NCI-H2081 treated with DMSO at 0.1 percent for 48 hours (cell line): ENCODE measurements at places on chromosomes 3 and 15.

DNA sequence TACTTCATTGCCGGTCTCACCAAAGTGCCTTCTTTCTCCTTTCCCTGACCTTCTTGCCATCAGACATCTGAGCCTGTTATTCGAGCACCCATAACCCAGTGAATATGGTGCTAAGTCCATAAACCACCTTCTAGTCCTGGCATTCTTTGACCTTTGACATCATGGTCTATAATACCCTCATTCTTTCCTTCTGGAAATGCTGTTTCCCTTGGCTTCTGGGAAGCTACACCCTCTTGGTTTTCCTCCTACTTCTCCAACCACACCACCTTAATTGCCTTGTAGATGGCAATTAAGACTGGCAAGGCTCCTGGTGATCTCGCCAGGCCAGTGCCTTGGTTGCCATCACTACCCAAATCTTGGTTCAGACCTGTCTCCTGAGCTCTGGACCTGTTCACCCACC lies 56.1 kb upstream of the TRAK1 start:
- no peak for DNase-seq

DNA sequence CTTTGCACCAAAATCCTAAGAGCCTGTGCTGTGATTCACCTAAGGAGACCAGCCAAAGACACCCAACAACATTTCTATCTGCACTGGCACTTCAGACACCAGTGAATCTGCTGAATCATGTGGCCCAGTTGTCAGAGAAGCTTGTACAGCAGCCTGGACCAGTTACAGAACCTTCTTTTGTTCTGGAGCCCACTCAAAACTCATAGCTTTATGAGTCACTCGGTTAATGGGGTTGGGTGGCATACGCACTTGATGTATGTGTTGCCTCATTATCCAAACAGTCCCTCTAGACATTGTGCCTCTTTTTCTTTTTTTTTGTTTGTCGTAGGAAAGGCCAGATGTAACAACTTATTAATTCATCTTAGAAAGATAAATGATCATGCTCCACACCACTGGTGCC lies 25.6 kb upstream of the GOLGA6L2 start:
- no peak for DNase-seq

DNA sequence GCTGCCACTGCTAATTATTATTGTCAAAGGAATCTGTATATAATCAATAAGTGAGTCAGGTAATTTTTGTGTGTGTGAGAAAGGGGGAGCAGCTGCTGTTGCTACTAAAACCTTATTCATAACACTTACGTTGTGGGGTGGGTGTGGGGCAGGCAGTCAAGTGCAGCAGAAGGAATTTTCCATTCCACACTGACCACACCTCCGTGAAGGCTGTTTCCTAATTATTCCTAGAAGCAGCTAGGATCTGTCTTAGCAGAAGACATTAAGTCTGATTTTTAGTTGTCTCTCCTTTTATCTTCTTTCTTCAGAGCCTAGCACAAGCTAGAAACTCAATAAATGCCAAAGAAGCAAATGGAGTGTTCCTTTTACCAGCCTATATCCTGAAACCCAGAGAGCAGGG lies 4.0 kb upstream of the U2SURP start:
- DNase-seq, result no peak

- no peak for DNase-seq
Measured at GRCh38 chr15:58016581-58017175, 48.8 kb downstream of the ALDH1A2 start.

DNA sequence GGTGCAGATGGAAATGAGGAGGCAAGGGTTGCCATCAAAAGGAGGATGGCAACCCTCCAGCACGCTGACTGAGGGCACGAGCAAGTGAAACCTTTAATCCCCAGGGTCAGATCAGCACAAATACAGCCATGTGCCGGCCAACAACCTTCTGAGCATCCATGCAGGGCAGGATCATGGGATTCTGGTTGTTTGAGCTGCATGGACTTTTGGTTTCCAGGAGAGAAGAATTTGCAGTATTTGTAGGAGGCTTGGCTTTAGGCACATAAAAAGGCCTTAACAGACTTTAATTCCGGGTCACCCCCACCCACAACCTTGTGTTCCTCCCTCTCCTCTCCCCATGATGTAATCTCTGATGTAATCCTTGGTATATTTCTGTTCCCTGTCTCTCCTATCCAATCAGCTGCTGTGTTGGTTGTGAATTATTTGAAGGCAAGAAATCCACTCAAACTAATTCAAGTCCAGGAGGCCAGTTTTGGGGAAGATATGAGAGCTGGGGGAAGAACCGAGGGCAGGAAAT lies 254.3 kb downstream of the SHQ1 start:
- DNase-seq, result no peak

DNA sequence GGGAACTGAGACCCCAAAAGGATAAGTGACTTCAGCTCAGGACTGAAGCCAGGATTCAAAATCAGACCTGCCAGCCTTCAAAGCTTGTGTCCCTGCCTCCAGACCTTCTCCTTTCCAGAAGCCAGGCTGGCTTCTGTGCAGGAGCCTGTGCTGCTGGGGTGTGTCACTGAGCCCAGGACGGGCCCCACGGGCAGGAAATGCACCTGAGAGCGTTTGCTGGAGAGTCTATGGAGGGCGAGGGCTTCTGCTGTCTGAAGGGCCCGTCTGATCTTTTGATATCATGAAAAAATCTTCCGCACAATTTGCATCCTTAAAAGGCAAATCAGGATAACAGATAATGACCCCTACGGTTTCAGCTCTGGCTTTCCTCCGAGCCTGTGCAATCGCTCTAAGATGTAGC lies 125.4 kb downstream of the FAM43A start:
- no peak for DNase-seq

- DNase-seq, result no peak
Measured at GRCh38 chr15:67405208-67406191, 115.4 kb upstream of the C15orf61 start.

- peak; percentile 48 for DNase-seq
Measured at GRCh38 chr15:96728591-96728990, 398.1 kb downstream of the NR2F2 start.

GRCh38 chr3:166554023-166554422 lies 716.8 kb upstream of the BCHE start:
- DNase-seq, result no peak

DNA sequence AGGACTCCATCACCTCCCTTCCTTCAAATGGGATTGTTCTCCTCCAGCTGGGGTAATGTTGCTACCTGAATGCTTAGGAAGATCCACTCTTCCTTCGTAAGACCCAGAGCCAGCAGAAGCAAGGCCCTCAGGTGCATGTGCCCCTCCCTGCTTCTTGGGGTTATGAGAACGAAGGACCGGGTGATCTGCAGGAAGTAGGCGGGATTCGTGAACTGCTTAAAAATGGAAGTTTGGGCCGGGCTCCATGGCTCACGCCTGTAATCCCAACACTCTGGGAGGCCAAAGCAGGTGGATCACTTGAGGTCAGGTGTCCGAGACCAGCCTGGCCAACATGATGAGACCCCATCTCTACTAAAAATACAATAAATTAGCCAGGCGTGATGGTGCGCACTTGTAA lies 8.0 kb downstream of the TLR9 start:
- DNase-seq, result no peak

- DNase-seq, result no peak
Measured at GRCh38 chr15:86001200-86001599, 78.5 kb upstream of the AGBL1 start.

DNA sequence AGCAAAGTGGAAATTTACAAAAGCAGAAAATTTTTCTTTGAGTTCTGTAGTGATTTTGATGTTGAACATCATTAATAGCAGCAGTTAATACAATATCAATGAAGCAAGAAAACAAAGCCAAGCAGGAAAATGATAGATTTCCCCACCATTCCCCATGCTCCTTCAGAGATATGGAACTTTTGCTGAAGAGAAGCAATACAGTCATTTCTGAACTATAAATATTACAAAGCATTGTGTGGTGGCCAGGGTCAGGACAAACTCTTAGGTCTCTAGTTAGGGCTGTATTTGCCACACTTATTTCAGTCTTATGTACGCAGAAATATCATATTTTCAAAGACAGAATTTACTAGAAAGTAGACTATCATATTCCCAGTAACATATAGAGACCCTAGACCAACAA lies 88.8 kb upstream of the P3H2 start:
- DNase-seq, result no peak

DNA sequence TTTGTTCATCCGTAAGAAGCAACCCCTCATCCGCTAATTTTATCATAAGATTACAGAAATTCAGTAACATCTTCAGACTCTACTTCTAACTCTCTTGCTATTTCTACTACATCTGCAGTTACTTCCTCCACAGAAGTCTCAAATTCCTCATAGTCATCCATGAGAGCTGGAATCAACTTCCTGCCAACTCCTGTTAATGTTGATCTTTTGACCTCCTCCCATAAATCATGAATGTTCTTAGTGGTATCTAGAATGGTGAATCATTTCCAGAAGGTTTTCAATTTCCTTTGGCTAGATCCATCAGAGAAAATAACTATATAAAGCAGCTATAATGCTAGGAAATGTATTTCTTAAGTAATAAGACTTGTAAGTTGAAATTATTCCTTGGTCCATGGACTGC lies 115.1 kb downstream of the TAFA4 start:
- no peak for DNase-seq

DNA sequence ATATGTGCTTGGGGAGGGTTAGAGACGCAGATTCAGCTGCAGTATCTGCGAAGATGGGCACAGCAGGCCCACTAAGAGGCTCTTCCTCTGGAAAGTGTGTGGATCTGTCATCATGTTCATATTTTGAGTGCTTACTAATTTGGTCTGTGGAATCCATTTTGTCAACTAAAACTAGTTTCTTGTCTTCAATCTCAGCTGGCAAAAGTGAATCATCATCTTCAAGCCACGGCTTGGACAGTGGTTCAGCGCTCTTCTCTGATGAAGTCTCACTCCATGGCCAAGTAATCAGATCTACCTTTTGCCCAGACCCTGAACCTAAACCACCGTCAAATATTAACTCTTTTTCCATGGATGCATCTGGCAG lies 76.2 kb downstream of the IMPG2 start:
- no peak for DNase-seq

DNA sequence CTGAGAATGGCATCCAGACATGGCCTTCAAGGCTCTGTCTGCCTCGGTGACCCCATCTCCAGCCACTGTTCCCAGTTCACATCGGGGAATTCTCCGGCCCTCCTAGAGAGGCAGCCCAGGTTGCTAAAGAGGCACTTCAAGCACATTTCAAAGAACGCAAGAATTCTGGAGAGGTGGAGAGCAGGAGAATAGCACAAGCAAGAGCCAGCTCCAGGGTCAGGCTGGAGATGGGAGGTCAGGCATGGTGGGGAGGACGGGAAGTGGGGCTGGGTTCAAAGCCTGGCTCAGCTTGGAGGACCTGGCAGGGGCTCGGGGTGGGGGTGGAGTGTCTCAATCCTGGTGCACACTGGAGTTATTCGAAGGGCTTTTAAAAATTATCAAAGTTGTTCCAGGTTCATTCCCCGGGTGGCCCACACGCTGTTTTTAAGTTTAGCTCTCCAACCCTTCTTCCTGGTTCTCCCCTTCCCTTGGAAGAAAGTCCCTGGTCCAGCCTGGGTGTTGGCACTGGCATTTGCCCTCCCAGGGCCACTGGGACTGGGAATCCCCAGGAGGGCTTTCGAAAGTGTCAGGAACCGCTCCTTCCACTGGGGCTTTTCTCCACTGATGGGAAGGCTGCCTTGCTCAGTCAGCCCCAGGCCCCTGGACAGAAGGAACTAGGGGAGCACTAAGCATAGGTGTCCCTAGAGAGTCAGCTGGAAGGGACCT lies 35.8 kb downstream of the ZNF710 start:
- no peak for DNase-seq

- peak; percentile 49 for DNase-seq
Measured at GRCh38 chr15:64634027-64634426, 141.4 kb downstream of the RBPMS2 start.

DNA sequence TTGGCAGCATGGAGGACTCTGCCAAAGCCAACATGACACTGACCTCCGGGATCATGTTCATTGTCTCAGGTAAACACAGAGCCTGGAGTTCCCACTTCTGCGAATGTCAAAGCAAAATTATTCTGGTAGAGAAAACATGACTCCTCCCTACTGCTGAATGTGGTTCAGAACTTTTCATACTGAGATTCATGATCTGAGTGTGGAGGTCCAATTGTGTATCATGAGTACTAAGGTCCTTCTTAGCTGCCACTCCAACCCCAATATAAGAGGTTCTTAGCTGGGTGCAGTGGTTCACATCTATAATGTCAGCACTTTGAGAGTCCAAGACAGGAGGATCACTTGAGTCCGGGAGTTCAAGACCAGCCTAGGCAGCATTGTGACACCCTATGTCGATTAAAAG lies 13.8 kb downstream of the CLDN18 start:
- no peak for DNase-seq

DNA sequence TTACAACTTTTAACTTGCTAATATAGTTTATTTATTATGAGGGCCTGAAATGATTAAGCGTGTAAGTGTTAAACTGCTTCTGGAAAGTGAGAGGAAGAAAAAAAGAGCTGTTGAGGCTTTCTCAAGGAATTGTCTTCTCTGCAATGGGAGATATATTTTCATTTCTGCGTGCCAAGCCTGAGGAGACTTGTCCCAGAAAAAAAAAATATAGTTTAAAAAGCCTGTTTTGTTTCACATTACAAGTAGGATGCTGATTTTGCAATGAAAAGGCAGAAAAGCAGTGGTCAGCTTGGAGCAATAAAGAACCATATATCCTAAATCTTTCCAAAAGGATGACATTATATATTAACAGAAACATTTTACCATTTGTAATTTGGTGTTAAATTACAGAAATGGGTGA lies 115.5 kb downstream of the GMNC start:
- no peak for DNase-seq

- DNase-seq, result no peak
Measured at GRCh38 chr3:16132190-16132589, 42.3 kb upstream of the GALNT15 start.

DNA sequence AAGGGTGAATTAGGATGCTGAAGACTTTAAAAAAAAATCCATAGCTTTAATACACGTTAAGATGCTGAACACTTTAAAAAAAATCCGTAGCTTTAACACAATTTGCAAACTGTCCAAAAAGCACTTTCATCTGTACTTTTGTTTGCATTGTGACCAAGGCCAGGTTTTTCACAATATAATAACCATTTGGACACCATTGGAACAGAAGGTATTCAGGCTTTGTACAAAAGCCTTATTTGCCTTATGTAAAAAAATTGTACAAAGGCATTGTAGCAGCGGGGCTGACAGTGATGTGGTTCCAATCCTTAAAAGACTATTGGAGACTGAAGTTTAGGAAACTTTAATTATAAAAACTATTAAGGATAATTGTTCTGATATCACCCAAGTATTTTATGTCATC lies 15.2 kb upstream of the ICE2 start:
- no peak for DNase-seq

- DNase-seq, result no peak
Measured at GRCh38 chr3:41960826-41961750, 815 bp downstream of the ULK4 start.

- DNase-seq, result no peak
Measured at GRCh38 chr3:23439080-23439479, 236.0 kb downstream of the UBE2E2 start.

GRCh38 chr3:165078293-165078692 lies at the start of gene SI:
TSS of gene SI (minus strand) at chr3:165078496. CDS start at chr3:165076012, 2,484 bp downstream.
- no peak for DNase-seq

- DNase-seq, result no peak
Measured at GRCh38 chr3:16061491-16061890, 113.0 kb upstream of the GALNT15 start.

GRCh38 chr3:142633073-142633472 lies 36.9 kb downstream of the PLS1 start:
- peak; percentile 83 for DNase-seq

- DNase-seq, result no peak
Measured at GRCh38 chr3:178851564-178851963, 220.0 kb downstream of the ZMAT3 start.
